Sigmoid colon (tissue), 7 donors: ENCODE measurements at places on chromosomes 5 and 9. TPM values are rescaled to one million over a fixed set of nuclear protein-coding genes. Genes with fewer than 3 reads are reported as not detected.
A peak's percentile ranks its signal among the peaks of the same experiment; 100 is the strongest.

OR13C4 gene
- total RNA-seq = not detected

NMUR2 gene
- total RNA-seq = not detected

NUTM2G gene
- not detected for total RNA-seq

DNA sequence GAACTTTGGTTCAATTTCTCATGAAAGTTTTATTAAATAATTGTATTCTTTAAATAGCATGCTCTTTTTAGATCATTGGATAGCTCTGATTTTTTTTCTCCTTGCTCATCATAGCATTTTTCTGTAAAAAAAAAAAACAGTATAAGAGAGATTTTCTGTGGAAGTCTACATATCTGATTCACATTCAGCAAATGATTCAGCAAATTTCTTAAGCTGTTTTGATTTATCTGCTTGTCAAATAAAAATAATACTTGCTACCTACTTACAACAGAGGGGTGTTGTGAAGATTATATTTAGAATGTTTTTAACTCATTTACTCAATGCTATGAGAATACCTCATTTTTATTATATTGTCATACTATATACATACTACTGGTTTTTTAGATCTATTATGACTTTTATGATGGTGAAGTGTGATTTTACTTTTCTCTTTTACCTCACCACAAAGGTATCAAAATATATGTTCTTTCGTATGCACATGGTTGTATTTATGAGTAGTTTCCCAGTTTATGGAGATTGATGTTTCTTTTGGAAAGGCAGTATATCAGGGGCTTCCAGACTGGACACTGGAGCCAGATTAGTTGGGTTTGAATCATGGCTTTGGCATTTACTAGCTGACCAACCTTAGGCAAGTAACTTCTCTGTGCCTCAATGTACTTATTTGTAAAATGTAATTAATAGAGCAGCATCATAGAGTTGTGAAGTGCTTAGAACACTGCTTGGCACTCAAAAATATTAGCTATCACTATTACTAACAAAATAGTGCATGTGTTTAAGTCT is 25.5 kb downstream of the TNPO1 start:
- no peaks in the 10 kb centered on the region for H3K27me3 ChIP-seq
- H3K4me3 ChIP-seq = no peak overlapping the region
- H3K36me3 ChIP-seq = no peaks in the 10 kb centered on the region
- H3K27ac ChIP-seq = no peak overlapping the region
- DNase-seq = no peak
- no peaks in the 10 kb centered on the region for H3K4me1 ChIP-seq

PIP5K1B gene
- 23.3 TPM for total RNA-seq

- no peaks in the 10 kb centered on the region for H3K36me3 ChIP-seq
- no peak overlapping the region for H3K27ac ChIP-seq
- H3K4me3 ChIP-seq = no peak overlapping the region
- H3K4me1 ChIP-seq = no peaks in the 10 kb centered on the region
- DNase-seq = no peak
- H3K27me3 ChIP-seq = no peaks in the 10 kb centered on the region
Measured at GRCh38 chr9:93697352-93698139, 121.2 kb downstream of the PHF2 start.

DNA sequence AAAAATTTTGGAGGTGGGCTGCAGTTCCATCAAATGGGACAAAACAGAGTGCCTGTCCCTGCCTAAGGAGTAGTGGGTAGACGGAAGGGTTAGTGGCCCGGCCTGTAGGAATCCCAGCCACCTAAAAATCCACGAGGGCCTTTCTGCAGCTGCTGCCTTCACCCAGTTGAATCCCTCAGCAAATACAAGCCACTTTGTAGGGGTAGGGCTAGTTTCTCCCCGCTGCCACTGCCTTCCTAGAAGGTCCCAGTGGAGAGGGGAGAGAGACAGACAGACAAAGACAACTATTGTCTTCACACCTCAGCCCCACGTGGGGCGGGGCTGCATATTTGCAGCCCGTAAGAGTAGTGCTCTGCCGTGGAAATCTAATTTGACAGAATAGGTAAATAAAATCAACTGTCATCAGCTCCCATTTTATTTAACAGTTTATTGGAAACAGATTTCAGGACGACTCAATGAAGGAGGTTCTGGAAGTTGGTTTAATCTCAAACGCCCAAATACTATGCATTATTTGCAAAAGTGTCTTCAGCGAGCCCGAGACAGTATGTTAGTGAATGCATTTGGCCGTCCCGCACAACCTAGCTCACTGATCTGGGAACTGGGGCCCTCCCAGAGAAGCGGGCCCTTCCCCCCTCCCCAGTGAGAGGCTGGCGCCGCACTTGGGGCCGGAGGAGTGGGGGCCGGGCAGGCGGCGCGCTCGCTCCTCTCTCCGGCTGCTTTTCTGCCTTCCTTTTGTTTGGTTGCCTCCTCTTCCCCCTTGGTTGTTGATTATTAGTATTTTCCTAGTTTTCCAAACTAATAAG is 67.6 kb upstream of the TBCA start:
- H3K27ac ChIP-seq = peak overlapping the region; percentile 31
- peaks cover 5% of the 10 kb centered on the region for H3K4me1 ChIP-seq
- DNase-seq = no peak
- no peaks in the 10 kb centered on the region for H3K36me3 ChIP-seq
- peak overlapping the region; percentile 58 for H3K4me3 ChIP-seq
- no peaks in the 10 kb centered on the region for H3K27me3 ChIP-seq

- no peaks in the 10 kb centered on the region for H3K27me3 ChIP-seq
- DNase-seq = no peak
- H3K4me1 ChIP-seq = peaks cover 44% of the 10 kb centered on the region
- no peaks in the 10 kb centered on the region for H3K36me3 ChIP-seq
- H3K27ac ChIP-seq = peak overlapping the region; percentile 81
- no peak overlapping the region for H3K4me3 ChIP-seq
Measured at GRCh38 chr9:87545858-87546257, 48.2 kb downstream of the DAPK1 start.

DNA sequence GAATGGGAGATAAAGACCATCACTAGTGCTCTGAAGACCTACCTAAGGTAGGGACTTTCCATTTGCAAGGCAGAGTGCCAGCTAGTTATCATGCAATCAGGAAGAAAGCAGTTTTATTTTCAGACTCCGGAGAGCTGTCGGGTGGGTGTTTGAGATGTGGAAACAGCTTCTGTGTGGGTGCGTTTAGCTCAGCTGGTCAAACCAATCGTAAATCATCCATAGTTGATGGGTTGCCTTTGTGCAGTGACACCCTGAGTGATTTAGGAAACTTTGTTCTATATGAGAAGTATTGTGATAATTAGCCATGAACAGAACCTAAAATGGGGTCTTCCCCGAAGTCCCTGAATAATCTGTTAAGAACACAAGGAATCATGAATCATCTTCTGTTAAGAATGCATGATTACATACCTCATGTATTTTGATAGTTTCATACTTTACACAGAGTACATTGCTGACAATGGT is 284.3 kb downstream of the ARHGAP26 start:
- H3K4me1 ChIP-seq = peaks cover 34% of the 10 kb centered on the region
- H3K27me3 ChIP-seq = no peaks in the 10 kb centered on the region
- H3K27ac ChIP-seq = no peak overlapping the region
- DNase-seq = no peak
